ENCODE measurements at places on chromosomes 13 and 19.

- DNase-seq, result peak; percentile 69
These were observed 3.5 kb downstream of the FZR1 start for GRCh38 chr19:3509566-3509989.

DNA sequence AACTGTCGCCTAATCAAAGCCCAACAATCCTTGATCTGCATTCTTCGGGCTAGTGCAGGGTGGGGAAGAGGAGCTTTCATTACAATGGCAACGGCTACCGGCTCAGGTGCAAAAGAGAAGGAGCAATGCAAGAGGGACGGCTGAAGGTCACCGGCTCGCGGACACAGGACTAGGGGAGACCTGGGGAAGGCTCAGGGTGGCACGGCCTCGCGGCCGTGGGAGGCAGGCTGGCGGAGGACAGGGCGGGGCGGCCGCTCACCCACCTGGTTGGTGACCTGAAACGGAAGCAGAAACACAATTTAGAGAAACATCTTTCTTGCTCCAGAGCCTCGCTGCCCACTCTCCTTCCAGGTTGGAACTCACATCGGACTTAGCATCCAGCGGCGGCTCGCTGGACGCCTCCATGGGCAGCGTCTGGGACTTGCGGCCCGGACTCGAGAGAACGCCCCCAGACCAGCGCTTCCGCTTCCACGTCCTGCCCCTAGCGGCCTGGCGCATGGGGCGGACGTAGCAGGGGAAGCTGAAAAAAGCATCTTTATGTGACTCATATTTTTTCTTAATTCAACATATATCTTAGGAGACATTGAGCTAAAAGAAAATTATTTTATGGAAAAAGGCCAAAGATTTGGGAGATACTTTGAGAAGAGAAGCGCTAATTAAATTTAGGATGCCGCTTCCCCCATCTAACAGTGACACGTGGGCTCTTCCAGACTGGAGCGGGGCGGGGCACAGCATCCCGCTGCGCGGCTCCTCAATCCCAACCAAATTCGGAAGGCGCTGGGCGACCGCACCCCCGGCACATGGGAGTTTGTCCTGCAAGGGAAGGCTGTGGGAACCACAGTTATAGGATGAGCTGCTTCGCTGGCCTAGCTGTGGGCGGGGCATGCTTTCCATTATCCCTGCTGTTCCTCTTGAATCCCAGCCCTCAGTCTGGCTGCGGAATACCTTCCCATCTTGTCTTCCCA is at the start of gene COMMD6:
Gene COMMD6 (minus strand): TSS at position 441 of the 965 bp plus-strand sequence. CDS start 36 bp downstream, at position 405.
- DNase-seq, result peak; percentile 84

DNA sequence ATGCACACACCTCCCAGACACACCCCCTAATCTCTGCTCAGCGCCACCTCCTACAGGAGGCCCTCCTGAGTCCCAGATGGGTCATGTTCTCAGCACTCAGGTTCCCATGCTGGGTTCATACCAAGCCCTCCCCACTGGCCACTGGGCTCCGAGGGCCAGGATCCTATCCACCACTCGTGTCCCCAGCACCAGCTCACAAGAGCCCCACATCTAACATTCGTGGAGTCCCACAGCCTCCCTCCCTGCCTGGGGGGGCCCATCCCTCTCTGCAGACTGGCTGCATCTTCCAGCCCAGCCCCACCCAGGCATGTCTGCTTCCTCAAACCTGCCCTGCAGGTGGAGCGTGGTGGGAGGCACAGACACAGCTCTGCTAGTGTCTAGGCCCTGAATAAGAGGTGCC is 227.4 kb downstream of the TUBA3C start:
- DNase-seq, result no peak

DNA sequence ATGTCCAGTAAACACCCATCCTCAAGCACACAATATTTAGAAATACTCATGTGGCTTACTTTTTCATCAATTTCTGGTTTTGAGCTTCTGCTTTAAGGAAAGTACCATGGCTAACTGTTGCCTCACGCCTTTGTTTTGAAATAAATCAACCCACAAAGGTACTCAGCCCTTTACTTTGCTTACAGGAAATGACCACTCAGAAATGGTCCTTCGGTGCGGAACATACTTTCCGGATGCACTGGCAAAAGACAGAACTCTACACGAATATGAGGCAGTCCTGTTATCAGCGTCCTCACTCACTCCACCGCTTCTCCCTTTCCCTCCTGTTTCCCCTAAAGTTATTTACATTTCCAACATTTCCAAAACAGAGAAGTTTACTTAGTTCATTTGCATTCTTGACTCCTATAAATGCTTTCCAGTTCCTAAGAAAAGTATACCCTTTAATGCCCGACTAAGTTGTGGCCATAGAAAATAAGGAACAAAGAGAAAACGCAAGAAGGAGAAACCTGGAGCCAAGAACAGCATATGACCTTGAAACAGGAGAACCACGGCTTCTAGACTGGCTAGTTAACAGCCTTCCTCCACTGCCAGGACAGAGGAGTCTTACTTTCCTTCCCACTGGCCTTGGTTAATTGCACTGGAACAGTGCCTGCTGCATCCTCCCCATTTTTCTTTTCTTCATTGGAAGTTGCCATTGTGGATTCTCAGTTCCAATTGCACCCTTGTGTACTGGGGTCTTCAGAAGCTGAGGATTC is 10.6 kb downstream of the FPR2 start:
- DNase-seq, result no peak

DNA sequence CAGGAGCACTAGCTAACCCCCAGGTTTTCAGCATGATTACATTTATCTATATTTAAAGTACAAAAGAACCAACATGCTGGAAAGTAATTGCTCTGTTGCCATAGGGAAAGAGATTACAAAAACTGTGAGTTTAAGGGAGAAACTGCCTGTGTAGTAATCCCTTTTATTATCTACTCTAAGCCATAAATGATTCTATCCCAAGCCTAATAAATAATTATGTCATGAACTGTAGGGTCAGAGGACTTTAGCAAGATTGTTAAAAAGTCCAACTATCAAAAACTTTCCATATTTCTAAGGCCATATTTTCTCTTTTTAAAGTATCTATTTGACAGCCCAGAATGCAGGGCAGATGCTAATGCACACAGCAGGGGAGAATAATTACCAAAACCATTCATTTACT is 573.8 kb upstream of the MIR17HG start:
- no peak for DNase-seq

GRCh38 chr19:13959962-13960862 is 7.9 kb downstream of the DCAF15 start:
- DNase-seq, result peak; percentile 40

Data from activated T-cell treated with anti-CD3 and anti-CD28 coated beads, Interleukin-2, amount 50 U/mL, for 48 hours (primary cell).